CD4-positive, alpha-beta T cell treated with Interleukin-15 for 4 hours (primary cell): ENCODE measurements at places on chromosomes 7 and 10.

DNA sequence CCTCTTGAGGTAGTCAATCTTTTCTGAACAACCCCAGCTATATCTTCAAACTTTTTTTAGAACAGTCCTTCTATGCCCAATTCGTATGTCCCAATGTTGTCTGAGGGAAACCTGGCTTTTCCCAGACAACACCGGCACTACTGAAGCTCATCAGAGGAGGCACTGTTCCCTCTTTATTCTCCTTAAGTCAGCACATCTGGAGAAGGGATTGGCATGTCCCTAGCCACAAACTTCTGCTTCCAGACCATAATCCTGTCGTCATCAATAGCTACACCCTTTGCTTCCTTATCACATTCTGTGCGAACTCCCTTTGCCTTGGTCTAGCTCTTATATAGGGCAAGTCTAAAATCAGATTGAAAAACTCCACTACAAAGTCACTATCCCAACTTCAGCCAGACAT lies 22.9 kb downstream of the PON3 start:
- DNase-seq: no peak

DNA sequence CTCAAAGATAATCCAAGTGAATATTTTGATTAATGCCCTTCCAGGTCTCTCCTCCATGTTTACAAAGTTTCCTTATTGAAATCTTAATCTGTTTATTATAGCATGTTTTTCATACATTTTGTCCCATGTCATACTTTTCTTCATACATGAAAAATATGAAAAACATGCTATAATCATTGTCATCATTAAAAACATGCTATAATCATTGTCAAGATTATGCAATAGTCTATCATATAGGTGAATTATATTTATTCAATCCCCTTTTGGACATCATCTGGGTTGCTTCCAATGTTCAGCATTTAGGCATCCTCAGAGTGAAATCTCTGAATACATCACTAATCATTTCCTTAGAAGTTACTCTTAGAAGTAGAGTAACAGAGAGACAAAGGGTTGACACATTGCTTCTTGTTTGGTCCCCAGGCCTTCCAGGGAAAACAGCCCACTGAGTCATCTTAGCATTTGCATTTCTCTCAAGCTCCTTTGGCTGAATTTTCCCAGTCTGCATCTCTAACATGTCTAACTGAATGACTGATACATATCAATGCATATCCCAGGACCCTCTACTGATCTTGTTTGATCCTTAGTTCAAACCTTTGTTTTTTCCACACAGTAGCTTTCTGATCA lies 87.0 kb downstream of the SGMS1 start:
- no peak for DNase-seq

GRCh38 chr7:136309407-136309806 lies 332.2 kb upstream of the MTPN start:
- no peak for DNase-seq

GRCh38 chr7:36684954-36685353 lies 39.3 kb downstream of the AOAH start:
- DNase-seq: no peak

DNA sequence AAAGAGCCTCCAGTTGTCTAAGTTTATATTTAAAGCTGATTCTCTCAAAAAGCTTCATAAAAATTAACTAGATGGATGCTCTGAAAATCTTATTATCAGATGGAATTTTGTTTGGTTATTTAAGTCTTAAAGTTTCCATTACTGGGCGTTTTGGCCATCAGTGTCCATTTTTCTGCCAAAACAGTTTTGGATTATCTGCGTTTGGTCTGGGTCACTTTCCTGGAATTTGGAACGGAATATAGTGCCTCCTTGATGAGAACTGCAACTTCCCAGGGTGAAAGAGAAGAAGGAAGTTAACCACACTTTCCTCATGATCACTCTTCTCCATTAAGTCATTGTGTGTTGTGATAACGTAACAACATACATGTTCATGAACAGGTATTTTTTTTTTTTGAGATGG lies 764.9 kb upstream of the AUTS2 start:
- DNase-seq: no peak

DNA sequence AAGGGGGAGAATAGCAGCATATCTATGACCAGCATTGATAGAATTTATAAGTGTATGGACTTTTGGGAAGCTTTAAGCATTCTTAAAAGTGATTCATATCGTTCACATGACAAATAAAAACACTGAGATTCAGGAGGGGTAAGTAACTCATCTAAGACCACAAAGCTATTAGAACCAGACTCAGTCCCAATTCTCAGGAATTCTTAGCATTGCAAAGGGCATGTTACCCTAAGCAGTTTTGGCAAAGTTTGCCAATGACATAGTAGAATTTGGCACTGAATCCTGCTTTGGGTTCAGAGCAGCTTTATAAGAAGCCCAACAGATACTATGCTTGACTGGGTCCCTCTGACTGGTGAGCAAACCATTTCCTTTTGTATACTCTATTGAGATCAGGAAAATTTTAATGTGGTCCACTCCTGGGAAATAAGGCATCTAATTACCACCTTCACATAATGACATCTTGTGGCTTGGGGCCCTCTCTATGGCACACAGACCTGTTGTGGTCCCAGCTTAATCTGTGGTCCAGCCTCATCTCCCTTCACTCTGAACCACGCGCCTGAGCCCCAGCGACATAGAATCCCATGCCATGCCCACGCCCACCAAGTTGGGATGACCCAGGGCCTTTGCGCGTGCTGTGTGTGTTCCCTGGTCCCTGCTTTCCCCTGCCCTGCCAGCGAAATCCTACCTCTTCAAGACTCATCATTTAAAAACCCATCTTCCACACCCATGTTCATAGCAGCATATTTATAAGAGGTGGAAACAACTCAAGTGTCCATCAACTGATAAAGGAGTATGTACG lies 37.5 kb upstream of the DOCK1 start:
- no peak for DNase-seq

DNA sequence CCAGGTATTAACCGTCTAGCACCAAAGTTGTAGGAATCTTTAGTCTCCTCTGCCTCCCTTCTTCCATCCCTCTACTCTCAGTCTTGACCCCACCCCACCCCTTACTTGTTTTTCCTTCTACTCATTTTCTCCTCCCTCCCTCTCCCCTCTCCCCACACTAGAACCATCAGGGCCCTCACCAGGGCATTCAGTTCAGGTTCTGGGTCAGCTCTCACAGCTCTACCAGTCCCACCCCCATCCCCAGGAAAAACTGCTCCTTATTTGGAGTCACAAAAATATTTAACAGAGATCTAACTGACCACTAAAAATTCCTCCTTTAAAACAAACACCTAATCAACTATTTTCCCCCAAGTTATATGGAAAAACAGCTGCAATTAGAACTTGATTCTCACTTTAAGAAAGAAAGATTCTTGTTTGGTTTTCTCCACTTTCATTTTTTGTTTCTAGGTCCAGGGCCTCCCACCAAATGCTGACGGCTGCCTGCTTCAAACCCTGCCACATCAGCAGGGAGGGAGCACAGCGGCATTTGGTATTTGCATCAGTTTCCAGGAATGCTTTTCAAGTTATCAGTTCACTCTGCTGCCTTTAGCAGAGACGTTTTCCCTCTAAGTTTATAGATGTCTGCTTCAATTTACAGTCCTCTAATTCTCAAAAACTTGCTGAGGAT lies 2.8 kb upstream of the COL1A2 start:
- no peak for DNase-seq

DNA sequence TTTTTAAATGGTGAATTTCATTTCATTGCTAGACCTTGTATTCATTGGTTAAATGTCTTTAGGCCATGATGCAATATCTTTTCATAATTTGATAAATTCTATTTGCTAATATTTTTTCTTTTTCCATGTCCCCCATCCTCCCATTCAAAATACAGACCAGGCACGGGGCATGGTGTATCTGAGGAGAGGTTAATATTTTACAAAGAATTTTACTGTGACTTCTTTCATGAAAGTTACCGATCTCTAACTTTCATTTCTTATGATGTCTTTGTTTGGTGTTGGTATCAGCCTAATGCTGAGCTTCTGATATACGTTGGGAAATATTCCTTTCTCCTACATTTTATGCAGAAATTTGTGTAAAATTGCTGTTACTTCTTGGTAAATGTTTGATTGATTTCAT lies 216.7 kb upstream of the IGFBP3 start:
- DNase-seq: no peak

DNA sequence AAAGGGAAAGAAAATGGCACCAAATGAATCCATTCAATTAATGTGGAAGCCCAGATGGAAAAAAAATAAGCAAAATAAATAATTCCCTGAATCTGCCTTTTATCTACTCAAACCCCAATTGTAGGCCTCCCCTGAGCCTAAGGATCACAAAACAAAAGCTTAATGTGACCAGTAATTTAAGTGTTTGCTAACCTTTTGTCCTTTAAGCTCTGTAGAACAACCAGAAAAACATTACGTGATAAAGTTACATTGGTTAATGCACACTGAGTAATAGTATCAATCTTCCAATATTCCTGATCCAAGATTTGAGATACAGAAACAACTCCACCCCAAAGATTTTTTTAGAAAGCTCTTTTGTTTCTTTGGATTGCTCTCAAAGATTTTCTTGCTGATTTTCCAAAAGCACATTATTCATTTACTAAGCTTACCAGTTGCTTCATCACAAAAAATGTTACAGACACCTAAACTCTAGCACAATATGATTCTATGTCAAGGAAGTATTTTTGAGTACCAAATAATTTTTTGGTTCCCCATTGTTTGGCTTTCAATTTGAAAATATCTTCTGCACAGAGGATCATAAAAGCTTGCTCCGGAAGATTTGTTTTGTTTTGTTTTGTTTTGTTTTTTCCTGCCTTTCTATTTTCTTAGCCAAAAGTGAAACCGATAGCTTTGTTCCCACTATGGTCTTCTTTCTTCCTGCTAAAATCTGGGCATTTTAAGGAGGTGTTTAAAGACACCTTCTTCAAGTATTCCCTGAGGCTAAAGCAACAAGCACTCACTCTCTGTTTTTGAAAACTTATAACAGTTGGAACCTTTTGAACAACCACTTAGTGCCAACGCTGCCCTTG lies 54.2 kb downstream of the TRIL start:
- DNase-seq: no peak

DNA sequence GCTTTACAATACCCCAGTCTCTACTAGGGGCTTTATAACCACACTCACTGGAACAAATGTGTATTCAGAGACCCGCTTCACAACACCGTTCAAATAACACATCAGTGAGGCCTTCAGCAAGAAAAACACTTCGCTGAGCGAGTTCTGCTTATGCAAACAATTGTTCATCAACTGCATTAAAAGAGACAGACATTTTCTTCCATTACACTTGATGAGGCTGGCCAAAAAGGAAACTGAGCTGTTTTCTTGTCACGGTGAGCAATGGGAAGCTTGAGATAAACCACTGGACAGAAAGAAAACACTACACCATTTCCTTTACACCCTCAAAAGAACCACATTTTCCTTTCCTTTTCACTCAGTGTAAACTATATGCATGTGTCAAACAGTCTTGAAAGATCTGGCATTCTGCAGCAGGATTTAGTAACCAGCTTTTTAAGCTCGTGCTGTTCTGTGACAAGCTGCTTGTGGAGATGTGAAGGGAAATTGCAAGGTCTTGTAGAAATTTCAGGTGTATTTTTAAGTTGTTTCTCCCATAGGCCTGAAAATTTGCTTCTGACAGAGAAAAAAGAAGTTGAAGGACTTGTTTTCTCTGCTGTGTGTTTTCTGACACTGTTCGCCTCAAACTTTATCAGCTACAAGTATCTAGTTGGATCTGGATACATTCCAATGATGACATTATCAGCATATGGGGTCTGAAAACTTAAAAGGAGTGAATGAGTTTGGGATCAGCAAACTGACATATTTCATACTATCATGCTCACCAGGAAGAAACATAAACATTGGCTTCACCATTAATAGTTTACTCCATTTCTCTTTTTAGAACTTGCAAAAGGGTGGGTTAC lies 693.1 kb downstream of the PARD3 start:
- no peak for DNase-seq

DNA sequence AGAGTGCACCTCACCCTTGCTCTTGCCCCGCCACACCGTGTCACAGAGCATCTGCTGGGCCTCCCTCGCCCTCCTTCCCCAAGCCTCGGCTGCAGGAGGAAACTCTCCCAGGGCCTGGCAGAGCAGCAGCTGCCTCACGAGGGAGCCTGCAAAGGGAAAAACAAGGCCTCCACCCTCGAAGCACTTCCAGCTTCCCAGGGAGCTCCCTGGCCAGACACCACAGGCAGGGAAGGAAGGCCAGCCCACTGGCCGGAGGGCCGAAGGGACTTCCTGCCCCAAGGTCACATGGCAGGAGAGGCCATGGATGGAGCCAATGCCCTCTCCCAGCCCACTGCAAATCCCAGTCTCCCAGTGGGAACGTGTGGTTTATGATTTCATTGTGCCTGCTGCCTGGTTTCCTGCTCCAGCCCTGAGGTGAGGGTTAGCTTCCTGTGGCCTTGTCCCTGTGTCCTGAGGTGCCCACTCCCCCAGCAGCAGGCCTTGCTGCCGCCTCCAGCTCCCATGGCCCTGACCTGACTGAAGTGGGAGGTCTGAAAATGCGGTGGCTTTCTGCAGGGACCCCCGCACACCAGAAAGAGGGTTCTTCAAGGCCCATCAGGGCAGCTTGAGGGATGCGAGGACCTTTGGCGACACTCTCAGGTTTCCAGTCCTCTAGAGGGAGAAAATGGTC lies 100.5 kb upstream of the PPIF start:
- DNase-seq: no peak

DNA sequence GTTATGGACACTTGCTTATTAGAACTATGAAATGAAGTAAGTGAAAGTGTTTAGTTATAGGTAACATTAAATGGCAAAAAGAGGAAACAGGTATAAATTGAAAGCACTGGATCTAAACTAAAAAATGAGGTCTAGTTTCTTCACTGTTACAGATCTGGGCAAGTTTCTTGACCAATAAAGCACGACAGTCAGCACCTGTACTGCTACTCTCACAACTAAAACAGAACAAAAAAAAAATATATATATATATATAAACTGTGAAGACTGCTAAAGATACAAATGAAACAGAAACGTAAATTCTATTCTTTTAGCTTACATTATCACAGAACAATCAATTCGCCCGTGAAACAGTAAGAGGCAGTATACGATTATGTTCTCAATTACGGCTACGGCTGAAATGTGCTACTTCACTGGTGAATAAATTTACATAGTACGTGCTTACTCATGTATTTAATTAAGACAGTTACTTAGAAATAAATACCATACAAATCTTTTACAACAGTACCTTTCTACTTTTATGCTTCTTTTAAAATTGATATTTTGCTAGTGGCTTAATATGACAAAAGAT lies 4.2 kb downstream of the AHR start:
- DNase-seq: peak; percentile 59

DNA sequence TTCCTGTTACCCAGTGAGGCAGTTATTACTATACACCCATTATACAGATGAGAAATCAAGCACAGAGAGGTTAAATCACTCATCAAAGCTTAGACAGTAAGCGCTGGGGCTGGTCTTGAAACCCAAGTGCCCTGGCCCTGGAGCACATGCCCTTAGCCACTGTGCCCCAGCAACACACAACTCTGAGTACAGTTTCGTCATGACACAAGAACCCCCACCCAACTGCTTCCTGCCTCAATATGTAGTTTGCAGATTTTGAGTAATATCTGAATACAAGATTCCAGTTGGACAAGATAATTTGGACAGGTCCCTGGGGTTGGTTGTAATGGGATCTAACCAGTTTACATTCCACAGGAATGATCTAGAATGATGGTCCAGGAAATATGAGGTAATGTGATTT lies 62.8 kb downstream of the SH3PXD2A start:
- no peak for DNase-seq

GRCh38 chr10:84634636-84635035 lies 306.2 kb downstream of the CCSER2 start:
- DNase-seq: no peak
